ENCODE measurements at places on chromosomes 7 and 10.

- no peak for DNase-seq
Observed at GRCh38 chr7:37371755-37372154, 76.9 kb downstream of the ELMO1 start.

GRCh38 chr7:434891-435629, 84.6 kb downstream of the PDGFA start:
- no peak for DNase-seq

- no peak for DNase-seq
Observed at GRCh38 chr7:102434039-102434486, 688 bp downstream of the ORAI2 start.

DNA sequence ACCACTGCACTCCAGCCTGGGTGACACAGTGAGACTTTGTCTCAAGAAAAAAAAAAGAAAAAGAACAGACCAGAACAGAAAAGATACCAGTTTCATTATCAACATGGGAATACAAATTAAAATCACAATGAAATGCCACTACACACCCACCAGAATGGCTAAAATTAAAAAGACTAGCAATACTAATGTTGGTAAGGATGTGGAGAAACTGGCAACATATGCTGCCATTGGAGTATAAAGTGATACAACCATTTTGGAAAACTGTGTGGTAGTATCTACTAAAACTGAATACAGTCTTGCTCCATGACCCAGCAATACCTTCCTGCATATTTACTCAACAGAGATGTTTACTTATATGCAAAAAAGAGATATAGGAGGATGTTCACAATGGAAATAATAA, 2.9 kb upstream of the RRP12 start:
- no peak for DNase-seq

GRCh38 chr7:150420242-150420641, 30.2 kb upstream of the GIMAP8 start:
- no peak for DNase-seq

- DNase-seq: no peak
Observed at GRCh38 chr10:104293011-104293410, 24.0 kb downstream of the GSTO2 start.

GRCh38 chr7:21317966-21318915, 109.6 kb upstream of the SP4 start:
- no peak for DNase-seq

DNA sequence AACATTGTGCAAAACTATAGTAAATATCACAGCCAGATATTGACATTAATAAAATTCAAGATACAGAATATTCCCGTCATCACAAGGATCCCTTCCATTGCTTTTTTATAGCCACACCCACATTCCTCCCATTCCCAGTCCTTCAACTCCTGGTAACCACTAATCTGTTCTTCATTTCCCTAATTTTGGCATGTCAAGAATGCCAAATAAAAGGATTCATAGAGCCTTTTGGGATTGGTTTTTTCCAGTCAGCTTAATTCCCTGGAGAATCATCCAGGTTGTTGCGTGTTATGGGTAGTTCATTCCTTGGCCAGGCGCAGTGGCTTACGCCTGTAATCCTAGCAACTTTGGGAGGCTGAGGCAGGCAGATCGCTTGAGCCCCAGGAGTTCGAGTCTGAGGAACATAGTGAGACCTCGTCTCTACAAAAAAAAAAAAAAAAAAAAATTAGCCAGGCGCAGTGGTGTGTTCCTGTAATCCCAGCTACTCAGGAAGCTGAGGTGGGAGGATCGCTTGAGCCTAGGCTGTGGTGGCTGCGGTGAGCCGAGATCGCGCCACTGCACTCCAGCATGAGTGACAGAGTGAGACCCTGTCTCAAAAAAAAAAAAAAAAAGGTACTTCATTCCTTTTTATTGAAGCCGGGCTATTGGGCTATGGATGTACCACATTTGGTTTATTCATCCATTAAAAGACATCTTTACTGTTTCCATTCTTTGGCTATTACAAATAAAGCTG, 2.7 kb downstream of the OGDH start:
- DNase-seq: no peak

DNA sequence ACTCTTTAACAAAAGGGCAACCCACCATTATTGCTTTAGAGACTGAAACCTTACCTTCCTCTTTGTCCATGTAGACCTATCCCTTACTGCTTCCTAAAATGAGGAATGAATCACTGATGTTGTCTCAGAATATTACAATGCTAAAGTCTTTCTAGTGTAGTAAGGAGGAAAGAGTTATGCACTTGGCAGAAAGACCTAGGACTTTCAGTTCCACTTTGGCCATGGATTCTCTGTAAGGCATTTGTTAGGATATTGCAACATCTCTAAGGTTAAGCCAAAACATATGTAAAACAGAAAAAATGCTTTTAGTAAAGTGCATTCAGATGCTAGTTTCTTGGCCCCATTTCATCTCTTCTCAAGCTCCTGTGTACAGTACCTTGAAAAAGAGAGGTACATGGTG, 230.9 kb downstream of the PARD3 start:
- no peak for DNase-seq

DNA sequence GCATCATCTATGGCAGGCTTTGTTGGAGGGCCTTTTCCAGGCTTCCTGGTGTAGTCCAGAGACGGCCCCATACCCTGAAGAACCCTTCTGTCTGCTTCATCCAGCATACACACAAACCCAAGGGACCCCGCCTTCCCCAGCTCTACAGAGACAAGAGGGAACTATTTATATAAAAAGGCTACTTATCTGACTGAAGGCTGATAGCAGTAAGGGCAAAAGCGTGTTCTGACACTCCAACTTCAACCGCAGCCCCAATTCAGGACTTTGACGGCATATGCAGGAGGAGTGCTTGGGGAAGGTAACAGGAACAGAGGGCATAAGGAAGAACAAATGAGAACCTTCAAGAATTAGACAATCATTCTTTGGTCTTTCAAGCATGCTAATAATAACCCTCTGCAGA, 21.0 kb downstream of the GNA12 start:
- DNase-seq: no peak

DNA sequence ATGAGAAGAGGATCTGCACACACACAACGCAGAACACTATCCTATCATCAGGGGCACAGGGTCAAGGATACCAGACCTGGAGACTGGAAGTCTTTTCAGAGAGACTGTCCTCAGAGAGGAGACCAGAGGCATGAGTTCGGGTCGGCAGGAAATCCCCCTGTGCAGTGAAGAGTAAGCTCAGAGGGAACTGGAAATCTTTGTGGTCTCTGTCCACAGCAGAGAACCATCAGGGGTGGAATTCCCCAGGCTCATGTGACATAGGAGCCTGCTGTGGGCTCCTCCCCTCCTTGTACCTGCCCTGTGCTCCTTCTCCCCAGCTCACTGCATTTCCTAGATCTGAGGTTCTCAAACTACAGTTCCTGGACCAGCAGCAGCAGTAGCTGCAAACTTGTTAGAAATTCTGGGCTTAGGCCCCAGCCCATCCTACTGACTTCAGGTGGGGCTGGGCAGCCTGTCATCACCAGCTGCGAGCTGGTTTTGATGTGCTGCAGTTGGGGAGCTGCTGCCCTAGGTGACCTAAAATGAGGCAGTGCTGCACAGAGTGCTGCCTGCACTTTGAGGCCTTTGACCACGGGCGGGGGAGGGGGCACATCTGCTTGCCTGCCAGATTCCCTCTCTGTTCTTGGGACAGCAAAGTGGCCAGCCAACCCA, 2.4 kb downstream of the ZMIZ2 start:
- no peak for DNase-seq

GRCh38 chr7:10779465-10780399, 193.9 kb upstream of the PHF14 start:
- no peak for DNase-seq

DNA sequence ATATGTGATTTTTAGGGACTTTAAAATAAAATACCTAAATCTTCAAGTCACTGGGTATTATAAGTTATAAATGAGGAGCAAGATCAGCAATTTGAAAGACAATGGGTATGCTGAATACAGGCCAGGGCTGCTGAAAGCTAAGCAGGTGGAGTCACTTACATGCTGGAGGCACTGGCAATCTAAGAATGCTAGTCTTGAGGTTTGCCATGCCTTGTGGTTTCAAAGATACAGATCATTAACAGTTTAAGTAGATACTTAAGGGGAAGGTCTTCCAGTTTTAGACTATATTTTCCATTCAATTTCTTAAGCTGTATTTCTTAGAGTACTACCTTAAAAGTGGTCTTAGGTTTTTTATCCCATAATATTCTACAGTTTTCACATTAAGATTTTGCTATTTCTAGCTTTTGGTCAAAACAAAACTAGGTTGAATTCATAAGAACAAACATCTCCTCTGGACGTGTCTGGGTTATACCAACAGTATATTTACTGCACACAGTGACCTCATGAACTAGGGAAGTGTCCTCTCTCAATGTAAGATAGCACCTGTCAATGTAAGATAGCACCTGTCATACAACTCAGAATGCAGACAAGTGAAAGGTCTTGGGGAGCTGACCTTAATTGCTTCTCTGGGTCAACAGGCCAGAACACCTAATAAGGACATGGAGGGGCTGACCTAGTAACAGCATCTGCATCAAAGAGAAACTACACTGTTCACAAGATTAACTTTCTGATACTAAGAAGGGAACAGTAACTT, 2.0 kb downstream of the SRI start:
- no peak for DNase-seq

DNA sequence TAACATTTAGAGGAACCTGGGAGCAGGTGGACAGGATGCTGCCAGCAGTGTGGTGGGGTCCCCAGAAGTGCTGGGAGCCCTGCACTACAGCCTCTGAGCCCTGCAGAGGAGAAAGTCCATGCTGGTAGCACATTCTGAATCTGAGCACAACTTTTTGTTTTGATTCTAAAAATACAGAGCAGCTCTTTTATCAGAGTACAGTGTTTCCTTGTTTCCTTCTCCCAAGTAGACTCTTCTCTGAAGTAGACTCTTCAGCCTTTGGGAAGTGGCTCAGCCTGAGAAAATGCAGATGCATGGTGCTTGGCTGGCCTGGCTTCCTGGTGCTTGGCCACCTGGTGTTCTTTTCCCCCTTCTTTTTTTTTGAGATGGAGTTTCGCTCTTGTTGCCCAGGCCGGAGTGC, 9.1 kb downstream of the ADCY1 start:
- DNase-seq: no peak

DNA sequence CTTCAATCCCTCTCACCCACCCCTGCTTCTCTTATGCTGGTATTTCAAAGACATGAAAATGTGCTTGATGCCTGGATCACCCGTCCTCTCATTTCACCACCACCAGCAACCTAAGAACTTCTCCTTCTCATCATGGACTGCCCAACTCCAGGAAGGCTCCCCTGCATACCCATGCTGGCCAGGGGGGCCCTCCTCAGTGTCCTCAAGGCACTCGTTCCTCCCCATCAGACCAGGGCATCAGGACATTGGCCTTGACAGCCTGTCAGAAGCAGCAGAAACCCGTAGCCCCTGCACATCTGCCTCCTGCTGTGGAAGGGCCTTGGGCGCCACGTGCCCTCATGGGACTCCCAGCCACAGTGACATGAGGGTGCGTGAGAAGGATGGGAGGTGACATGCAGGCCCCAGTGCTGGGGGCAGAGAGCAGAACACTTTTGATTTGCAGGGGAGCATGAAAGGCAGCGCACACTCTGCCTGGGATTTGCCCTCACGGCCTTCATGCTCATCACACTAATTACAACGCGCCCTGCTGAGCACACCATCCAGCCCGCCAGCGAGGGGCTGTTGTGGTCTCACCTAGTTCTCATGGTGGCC, 1.9 kb upstream of the HSPA12A start:
- no peak for DNase-seq
